NCI-H1417 (cell line): ENCODE measurements at places on chromosomes 2 and 18.

GRCh38 chr2:205925373-205926337 is 160.3 kb downstream of the INO80D start:
- peak; percentile 57 for DNase-seq

DNA sequence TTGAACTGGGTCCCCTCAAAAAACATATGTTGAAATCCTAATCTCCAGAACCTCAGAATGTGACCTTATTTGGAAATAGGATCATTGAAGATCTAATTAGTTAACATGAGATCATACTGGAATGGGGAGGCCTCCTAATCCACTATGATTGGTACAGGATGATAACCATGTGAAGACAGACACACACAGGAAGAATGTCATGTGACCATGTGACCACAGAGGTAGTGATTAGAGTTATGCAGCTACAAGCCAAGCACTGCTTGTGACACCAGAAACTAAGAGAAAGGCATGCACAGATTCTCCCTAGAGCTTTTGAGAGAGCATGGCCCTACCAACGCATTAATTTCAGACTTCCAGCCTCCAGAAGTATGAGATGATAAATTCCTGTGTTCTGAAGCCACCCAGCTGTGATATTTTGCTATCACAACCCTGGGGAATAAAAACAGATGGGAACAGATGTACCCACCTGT is 47.0 kb upstream of the TGIF1 start:
- DNase-seq = no peak

DNA sequence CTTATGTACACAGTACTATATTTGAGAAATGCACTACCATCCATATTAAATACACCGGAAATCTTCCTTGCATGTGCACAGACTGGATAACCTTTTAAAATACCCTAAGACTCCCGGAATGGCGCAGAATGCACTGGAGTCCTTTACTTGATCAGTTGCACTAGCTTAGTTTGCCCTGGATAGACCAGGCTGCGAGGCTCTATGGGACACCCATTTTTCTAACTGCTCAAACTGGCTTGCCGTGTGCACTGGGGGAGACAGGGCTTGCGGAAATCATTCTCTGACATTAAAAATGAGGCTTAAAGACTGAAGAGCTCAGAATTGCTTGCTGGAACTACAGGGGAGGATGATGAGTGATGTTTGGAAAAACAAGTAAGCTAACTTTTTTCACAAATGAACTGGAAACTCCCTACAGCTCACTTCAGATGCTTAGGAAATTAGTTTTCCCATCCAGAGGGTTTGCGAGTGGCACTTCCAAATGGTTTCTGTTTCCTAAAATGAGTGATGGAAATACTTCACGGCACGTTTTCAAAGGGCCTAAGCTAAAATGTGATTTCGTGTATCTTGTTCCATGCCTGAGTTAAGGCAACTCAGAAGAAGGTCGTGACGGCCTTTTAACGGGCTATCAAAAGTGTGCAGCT is 2.7 kb downstream of the NCK2 start:
- no peak for DNase-seq

- no peak for DNase-seq
Observed at GRCh38 chr2:242012956-242013764, 143.6 kb downstream of the RTP5 start.

DNA sequence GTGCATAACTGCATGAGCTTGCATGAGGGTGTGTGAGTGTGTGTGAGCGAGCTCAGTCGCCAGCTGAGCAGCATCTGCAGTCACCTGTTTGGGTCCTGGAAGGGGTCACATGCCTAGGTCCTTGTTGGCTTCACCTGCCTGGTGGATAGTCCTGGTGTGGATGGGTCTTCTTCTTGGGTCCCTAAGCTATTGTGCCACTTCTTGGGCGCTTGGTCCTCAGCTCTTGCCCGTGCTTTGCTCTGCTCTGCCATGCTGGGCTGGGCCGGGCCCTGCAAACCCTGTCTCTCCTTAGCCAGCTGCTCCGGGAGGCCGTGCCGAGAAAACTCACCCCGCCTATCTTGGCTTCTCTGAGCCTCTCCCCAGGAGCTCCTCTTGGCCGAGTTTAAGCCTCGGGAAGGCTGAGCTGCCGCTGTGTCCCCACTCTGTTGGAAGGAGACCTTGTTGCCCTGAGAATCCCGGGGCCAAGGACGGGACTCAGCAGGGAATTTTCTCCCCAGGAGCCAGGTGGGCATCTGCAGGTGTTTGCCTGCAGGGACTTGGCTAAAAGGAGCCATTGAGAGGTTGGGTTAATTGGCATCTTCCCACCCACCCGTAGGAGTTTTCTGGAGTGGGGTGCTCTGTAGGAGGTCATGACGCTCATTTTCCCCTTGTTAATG is 300.8 kb downstream of the NDUFA10 start:
- DNase-seq = peak; percentile 80
